Lung (tissue), 17 donors: ENCODE measurements at places on chromosomes 4 and X. TPM values are rescaled to one million over a fixed set of nuclear protein-coding genes. Genes with fewer than 3 reads are reported as not detected.
A peak's percentile ranks its signal among the peaks of the same experiment; 100 is the strongest.

- H3K4me3 ChIP-seq = no peak overlapping the region
- H3K27ac ChIP-seq = no peak overlapping the region
- H3K36me3 ChIP-seq = no peaks in the 10 kb centered on the region
- H3K4me1 ChIP-seq = no peaks in the 10 kb centered on the region
- H3K27me3 ChIP-seq = no peaks in the 10 kb centered on the region
Observed at GRCh38 chr4:92988301-92988700, 684.5 kb downstream of the GRID2 start.

- DNase-seq = no peak
- H3K4me3 ChIP-seq = no peak overlapping the region
- no peaks in the 10 kb centered on the region for H3K27me3 ChIP-seq
- H3K27ac ChIP-seq = no peak overlapping the region
Observed at GRCh38 chr4:108941904-108942430, 179.1 kb upstream of the ETNPPL start.

The FAM184B gene
- 0.18 TPM for total RNA-seq

DNA sequence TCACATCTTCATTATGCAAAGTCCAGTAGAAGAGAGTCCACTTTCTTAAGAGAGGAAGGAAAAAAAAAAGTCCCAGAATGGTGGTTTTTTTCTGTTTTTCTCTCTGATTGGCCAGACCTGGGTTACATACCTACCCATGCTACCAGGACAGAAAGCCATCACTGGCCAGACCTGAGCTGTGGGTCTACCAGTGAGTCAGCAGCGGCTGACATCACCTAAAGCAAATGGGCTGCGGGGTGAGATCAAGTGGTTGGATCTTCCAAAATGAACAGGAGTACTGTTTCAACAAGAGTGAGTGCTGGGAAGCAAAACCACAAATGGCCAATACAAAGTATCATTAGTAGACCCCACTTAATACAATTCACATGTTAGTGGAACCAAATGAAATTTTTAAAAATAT, 1.6 kb upstream of the NDST3 start:
- no peak overlapping the region for H3K4me3 ChIP-seq
- no peaks in the 10 kb centered on the region for H3K36me3 ChIP-seq
- no peak for DNase-seq
- peaks cover 6% of the 10 kb centered on the region for H3K27me3 ChIP-seq
- H3K27ac ChIP-seq = no peak overlapping the region

- no peaks in the 10 kb centered on the region for H3K36me3 ChIP-seq
- H3K4me3 ChIP-seq = no peak overlapping the region
- DNase-seq = no peak
- no peak overlapping the region for H3K27ac ChIP-seq
- no peaks in the 10 kb centered on the region for H3K27me3 ChIP-seq
Observed at GRCh38 chr4:55340266-55340665, 5.8 kb upstream of the SRD5A3 start.

The NLGN4X gene
- total RNA-seq = 5.0 TPM

The GATA1 gene
- total RNA-seq = 1.2 TPM

- H3K27ac ChIP-seq = no peak overlapping the region
- no peaks in the 10 kb centered on the region for H3K4me1 ChIP-seq
- no peak overlapping the region for H3K4me3 ChIP-seq
- no peaks in the 10 kb centered on the region for H3K27me3 ChIP-seq
- DNase-seq = no peak
- H3K36me3 ChIP-seq = no peaks in the 10 kb centered on the region
Observed at GRCh38 chrX:32871636-32872035, 339.7 kb downstream of the DMD start.

DNA sequence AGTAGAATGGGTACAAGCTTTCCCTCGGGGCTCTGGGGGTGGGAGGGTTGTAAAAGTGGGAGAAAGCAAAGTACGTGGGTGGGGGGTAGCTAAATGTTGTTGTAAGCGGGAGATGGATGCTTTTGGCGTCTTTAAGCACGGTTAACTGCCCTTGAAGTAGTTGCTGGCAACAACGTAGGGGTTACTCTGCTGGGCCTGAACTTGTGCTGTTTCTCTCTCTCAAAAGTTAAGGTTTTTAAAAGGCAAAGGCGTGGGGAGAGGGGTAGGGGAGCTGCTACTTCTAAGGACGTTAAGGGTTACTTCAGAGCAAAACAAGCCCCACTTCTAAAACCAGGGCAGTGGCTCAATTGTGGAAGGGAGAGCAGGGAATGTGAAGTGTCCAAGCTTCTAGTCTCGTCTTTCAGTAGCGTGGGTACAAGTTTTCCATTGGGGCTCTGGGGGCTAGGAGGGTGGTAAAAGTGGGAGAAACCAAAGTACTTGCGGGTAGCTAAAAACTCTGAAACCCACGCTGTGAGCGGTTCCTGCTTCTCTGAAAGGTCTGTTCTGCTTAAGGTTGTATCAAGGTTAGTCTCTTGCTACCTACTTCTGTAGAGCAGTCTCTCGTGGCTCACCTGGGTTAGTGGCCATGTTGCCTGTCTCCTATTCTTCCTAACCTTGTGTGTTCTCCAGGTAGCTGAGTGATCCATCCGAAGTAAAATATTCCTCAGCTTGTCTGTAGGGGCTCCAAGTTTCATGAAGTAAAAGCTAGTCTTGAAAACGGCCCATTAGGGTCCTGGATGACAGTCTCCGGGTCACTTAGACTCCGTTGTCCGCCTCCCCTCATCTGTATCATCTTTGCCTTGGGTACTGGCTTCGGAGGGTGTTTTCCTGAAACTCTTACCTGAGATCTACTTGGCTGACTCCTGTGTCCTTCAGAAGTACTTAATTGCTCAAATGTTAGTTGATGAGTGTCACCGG, 1.7 kb upstream of the WDR1 start:
- peak overlapping the region; percentile 99 for H3K27ac ChIP-seq
- peak; percentile 29 for DNase-seq
- H3K4me3 ChIP-seq = no peak overlapping the region
- H3K27me3 ChIP-seq = no peaks in the 10 kb centered on the region
- peaks cover under 1% of the 10 kb centered on the region for H3K36me3 ChIP-seq
- H3K4me1 ChIP-seq = peaks cover 40% of the 10 kb centered on the region

DNA sequence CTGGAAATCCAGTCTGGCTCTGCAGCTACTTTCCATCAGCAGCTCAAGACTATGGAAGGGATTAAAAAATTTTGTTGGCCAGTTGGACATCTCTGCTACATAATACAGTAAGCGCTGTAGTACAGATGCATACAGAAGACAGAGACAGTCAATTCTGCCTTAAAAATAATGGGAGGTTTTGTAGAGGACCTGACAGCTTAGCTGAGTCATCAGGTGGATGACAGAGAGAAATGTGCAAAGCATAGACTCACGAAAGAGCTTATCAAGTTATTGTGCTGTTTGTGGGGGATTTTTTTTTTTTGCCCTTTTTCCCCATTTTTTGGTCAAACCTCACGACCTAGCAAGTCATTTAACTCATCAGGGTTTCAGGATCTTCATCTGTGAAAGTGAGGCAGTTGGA, 149.0 kb upstream of the SCML1 start:
- H3K27me3 ChIP-seq = peaks cover 13% of the 10 kb centered on the region
- no peak overlapping the region for H3K27ac ChIP-seq
- H3K36me3 ChIP-seq = no peaks in the 10 kb centered on the region
- no peaks in the 10 kb centered on the region for H3K4me1 ChIP-seq
- no peak overlapping the region for H3K4me3 ChIP-seq

- no peaks in the 10 kb centered on the region for H3K36me3 ChIP-seq
- H3K4me1 ChIP-seq = no peaks in the 10 kb centered on the region
- no peak overlapping the region for H3K27ac ChIP-seq
- H3K27me3 ChIP-seq = peaks cover 3% of the 10 kb centered on the region
- no peak overlapping the region for H3K4me3 ChIP-seq
Observed at GRCh38 chrX:22314211-22314610, 41.5 kb downstream of the CBLL2 start.

The MAGEA10 gene
- not detected for total RNA-seq

DNA sequence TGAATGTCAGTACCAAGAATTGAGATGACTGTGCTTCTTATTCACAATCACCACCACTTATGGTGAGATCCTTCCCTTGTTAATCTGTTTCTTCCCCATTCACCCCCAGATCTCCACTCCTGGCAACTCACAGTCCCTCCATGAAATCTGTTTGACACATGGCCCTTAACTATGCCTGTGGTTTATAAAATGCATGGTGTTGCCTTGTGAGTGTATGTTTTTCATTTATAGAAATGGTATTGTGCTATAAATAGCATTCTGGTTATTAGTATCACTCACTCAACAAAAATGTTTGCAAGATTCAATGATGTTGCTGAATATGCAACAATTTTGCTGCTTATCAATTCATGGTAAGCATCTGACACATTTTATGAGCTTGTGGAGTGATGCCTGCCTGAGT, 131.0 kb downstream of the PRKX start:
- no peaks in the 10 kb centered on the region for H3K36me3 ChIP-seq
- no peak overlapping the region for H3K27ac ChIP-seq
- H3K27me3 ChIP-seq = no peaks in the 10 kb centered on the region
- no peak overlapping the region for H3K4me3 ChIP-seq
- no peaks in the 10 kb centered on the region for H3K4me1 ChIP-seq

The TMEM255A gene
- 0.54 TPM for total RNA-seq

GRCh38 chr4:143021384-143021783, 163.3 kb upstream of the USP38 start:
- DNase-seq = no peak
- H3K27ac ChIP-seq = no peak overlapping the region
- no peaks in the 10 kb centered on the region for H3K36me3 ChIP-seq
- no peak overlapping the region for H3K4me3 ChIP-seq

The TLR2 gene
- 93.6 TPM for total RNA-seq

DNA sequence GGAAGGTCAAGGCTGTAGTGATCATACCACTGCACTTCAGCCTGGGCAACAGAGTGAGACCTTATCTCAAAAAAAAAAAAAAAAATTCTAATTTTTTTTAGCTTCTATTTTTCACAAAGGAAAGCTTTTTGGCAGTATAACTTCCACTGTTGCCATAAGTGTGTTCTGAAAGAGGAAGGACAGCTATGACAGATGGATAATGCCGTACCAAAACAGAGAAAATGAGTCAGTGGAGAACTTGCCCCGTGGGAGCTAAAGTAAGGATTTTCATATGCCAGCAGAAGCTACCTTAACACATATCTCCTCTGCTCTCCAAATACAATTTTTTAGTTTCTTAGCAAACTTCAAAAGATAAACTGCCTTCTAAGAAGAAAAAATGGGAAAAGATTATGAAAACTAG, 43.7 kb downstream of the RPS3A start:
- no peaks in the 10 kb centered on the region for H3K27me3 ChIP-seq
- no peak overlapping the region for H3K4me3 ChIP-seq
- no peak overlapping the region for H3K27ac ChIP-seq
- peaks cover 25% of the 10 kb centered on the region for H3K36me3 ChIP-seq

DNA sequence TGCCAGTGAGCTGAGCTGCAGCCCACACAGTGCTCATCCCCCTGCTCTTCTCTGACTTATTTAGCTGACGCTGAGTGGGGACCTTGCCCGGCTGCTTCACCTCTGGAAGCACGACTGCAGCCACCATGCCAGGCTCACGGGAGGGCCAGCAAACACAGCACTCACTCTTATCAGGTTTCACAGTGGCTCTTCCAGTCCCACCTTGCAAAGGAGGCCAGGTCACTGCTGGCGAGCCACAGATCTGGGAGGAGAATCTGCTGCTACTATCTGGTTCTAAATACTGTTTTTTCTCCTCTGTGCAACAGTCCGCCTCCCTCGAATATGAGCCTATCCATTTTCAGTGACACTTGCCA, 6.7 kb upstream of the SPON2 start:
- no peak overlapping the region for H3K27ac ChIP-seq
- no peaks in the 10 kb centered on the region for H3K27me3 ChIP-seq
- no peak for DNase-seq
- no peak overlapping the region for H3K4me3 ChIP-seq
- H3K36me3 ChIP-seq = no peaks in the 10 kb centered on the region

The TEX11 gene
- not detected for total RNA-seq

DNA sequence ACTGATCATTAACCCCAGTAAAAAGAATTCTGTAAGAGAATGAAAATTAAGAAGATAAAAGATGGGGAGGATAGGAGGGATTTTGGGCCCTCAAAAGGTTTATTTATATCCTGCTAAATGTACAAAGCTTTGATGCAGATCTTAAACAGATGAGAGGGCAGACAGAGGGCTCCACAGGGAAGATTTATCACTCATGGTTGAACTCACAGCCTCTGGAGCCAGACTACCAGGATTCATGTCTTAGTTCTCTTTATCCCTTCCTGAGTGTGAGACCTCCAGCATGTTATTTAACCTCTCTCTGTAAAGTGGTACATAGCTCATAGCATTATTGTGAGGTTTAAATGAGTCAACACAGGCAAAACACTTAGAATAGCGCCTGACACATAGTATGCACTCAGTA, 74.4 kb downstream of the SOWAHB start:
- H3K27ac ChIP-seq = no peak overlapping the region
- no peaks in the 10 kb centered on the region for H3K27me3 ChIP-seq
- no peaks in the 10 kb centered on the region for H3K4me1 ChIP-seq
- H3K36me3 ChIP-seq = no peaks in the 10 kb centered on the region

DNA sequence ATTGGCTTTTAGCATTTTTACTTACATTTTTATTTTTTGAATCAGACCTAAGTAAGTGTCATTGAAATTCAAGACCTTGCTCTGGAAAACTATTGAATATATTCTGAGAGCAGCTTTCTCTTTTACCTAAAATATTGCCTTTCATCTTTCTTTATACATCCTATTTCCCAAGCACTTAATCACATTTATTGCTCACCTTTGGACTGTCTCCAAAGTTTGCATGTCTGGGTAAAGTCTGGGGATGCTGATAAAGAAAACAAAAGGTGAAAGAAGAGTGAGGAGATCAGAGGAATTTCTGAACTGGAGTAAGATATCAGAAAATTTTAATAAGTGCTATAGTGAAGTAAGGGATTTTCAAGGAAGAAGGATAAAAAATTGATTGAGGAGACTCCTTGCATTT, 308.5 kb upstream of the AADAT start:
- no peaks in the 10 kb centered on the region for H3K4me1 ChIP-seq
- no peak for DNase-seq
- H3K4me3 ChIP-seq = no peak overlapping the region
